KG1 (cell line): ENCODE measurements at places on chromosomes 5 and 9.

DNA sequence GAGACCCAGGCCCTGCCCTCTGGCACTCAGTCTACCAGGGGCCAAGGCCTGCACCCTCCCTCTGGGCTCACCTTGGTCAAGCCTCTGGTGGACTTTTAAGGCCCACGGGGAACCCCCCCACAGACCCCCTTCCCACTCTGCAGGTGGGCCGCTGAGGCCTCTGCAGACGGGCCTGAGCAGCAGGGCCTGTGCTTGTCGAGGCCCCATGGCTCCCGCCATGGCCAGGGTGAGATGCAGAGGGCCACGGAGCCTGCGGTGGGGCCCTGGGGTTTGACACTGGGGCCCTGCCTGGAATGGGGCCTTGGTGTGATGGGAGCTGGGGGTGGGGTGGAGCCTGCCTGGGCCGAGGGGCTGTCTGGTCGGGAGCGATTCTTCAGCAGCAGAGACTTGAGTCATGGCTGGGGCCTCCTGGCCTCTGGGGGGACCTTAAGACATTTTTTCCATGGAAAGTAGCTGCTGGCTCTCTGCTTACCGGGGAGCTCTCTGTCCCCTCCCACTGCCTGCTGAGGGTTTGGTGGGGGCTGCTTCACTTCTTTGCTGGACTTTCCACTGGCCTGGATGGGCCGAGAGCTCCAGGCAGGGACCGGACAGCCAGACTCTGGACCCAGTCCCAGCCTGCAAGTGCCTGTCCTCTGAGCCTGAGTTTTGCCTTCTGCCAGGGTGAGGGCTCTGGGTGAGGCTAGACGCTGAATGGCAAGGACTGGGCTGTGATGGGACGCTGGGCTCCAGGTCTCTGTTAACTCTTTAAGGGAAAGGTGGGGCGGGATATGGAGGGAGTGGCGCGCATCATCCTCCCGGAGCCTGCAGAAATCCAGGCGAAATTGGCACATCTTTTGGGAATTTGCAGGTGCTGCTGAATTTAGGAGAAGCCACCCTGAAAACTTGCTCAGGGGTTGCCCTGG is 132.2 kb downstream of the RXRA start:
- no peak for DNase-seq

DNA sequence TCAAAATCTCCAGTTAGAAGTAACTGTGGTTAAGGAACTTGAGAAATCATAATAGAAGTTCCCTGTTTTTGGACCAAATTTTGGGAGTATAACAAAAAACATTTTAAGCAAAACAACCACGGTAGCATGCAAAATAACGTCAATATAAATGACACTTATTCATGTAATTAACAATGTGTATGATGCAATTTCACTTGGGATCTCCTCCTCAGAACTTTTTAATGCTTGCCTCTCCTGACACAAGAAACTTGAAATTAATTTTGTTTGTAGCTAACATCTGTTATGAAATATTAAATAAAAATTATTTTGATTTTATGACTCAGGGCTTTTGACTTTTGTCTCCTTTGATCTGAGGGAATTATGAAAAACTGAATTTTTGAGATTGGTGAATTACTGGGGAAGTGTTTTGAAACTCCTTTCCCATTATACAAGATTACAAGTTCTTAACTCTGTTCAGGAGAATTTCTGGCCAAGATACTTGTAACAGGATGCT is 149.7 kb downstream of the ATP10B start:
- DNase-seq, result no peak

GRCh38 chr9:5185220-5185840 is at the start of gene INSL6:
Gene INSL6 (minus strand): TSS chr9:5185639. CDS start chr9:5185602, 37 bp downstream.
- DNase-seq, result no peak

DNA sequence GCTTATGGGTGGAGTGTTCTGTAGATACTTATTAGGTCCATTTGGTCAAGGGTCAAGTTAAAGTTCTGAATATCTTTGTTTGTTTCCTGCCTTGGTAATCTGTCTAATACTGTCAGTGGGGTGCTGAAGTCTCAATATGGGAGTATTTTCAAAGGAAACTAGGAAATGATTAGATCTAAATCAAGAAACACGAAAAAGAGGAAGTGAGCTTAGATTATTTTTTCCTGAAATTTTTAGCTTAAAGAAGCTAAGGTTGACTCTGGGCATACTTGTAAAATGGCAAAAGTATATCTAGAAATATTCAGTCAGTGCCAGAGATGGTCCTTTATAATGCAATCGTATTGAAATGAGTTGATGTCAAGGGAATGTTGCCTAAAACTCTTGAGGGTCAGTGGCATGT is 313.5 kb downstream of the ICE1 start:
- no peak for DNase-seq

GRCh38 chr5:157516006-157516405 is 56.0 kb downstream of the NIPAL4 start:
- no peak for DNase-seq

DNA sequence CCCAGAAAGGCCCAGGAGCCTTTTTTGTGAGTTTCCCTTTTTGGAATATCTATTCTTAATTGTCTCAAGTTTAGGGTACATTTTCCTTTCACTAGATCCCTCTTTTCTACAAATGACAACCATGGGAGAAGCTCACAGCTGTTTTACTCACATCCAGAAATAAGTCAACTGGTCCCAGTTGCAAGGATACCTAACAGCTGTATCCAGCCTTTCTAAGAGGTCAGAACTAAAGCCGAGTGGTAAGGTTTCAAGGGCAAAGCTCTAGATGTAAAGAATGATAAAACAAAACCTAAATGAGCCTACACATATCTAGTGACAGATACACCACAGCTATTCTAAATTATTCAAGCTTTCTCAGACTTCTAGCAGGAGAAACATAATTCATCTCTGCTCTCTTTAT is 4.4 kb downstream of the FGF10 start:
- DNase-seq, result no peak

DNA sequence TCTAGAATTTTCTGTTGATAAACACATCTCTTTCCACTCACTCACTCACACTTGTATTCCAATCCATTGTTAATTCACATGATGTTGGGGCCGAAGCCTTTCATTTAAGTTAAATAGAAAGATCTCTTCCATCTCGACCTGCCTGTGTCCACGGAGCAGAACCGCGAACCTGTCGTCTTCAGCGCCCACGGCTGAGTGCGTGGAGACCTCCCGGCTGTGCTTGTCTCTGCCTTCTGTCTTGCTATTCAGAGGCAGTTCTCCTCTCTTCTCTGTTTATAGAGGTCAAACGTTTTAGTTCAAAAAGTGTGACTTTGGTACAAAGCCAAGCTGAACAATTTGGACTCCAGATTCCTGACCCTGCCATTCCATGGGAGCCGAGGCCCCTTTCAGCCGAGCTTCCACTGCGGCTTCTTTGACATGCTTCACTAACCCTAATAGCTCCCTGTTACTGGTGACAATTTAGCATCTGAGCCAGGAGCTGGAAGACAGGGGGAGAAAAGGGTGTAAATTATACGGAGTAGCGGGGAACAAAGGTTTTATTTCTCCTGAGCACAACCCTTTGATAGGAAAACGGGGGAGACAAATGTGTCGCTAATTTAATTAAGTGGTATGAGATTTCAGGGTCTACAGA is 314.4 kb upstream of the IRX4 start:
- DNase-seq, result no peak

DNA sequence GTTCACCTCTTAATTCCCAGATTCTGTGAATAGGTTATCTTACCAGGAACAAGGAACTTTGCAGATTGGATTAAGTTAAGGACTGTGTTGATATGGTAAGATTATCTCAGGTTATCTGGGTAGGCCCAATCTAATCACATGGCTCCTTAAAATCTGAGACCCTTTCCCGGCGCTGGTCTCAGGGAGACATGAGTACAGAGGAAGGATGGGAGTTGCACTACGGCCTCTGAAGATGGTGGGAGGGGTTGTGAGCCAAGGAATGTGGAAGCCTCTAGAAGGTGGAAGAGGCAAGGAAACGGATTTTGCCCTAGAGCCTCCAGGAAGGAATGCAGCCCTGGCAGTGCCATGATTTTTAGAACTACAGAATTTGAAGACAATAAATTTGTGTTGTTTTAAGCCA is 95.1 kb downstream of the AK8 start:
- no peak for DNase-seq

- DNase-seq, result no peak
Measured at GRCh38 chr5:61999371-61999770, 306.6 kb upstream of the KIF2A start.

- DNase-seq, result no peak
Measured at GRCh38 chr5:143524338-143524945, 121.0 kb upstream of the NR3C1 start.

GRCh38 chr9:133119103-133119845 is 1.8 kb downstream of the RALGDS start:
- no peak for DNase-seq

GRCh38 chr5:112551419-112552032 is 132.4 kb upstream of the EPB41L4A start:
- no peak for DNase-seq

- DNase-seq, result no peak
Measured at GRCh38 chr5:38709678-38710306, 136.0 kb upstream of the OSMR start.

GRCh38 chr5:176658817-176659511 is 11.7 kb downstream of the TSPAN17 start:
- DNase-seq, result no peak

GRCh38 chr5:148653291-148653835 is 964 bp downstream of the HTR4 start:
- DNase-seq, result no peak

- DNase-seq, result no peak
Measured at GRCh38 chr5:35417040-35417439, 186.8 kb upstream of the PRLR start.

DNA sequence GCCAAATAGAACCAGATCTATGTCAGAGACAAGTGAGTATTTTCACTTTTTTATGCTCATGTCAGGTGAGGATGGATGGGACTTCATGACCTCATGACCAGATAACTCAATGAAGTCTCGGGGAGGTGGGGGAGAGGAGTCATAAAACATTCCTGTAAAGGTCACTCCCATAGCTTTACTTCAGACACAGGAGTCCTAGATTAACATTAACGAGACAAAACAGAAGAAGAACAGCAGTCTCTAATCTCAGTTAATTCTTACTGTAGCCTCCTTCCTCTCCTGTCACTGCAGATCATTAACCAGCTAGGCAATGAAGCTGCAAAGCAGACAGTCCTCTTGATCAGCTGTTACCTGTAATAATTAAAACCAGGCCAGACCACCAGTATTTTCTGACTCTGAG is 11.2 kb downstream of the CRHBP start:
- no peak for DNase-seq

- no peak for DNase-seq
Measured at GRCh38 chr5:69152731-69153130, 14.2 kb upstream of the CCNB1 start.

DNA sequence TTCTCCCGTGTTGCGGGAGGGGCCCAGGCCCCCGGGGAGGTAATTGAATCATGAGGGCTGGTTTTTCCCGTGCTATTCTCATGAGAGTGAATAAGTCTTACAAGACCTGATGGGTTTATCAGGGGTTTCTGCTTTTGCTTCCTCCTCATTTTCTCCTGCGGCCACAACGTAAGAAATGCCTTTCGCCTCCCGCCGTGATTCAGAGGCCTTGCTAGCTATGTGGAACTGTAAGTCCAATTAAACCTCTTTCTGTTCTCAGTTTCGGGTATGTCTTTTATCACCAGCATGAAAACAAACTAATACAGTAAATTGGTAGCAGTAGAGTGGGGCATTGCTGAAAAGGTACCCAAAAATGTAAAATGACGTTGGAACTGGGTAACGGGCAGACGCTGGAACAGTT is 1035.1 kb downstream of the DTWD2 start:
- DNase-seq, result no peak

DNA sequence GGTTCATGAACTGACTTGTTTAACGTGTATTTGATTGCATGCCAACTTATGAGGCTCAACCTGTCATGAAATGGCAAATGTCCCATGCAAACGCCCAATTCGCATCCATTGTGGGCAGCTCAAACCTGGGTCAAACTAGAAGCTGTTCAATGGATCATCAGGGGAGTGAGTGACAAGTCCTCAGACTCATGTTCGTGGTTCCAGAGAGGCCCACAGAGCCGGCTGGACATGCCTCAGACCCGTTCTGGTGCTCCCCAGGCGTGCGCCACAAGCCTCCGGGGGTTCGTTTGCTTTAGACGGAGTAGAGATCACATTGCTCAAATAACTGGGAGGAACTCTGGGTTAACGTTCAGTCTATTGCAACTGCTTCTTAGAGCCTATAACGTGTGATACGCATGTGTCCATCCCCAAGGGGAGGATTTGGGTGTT is 15.0 kb downstream of the GFI1B start:
- DNase-seq, result no peak

GRCh38 chr5:3446410-3446809 is 149.2 kb upstream of the IRX1 start:
- DNase-seq, result no peak

DNA sequence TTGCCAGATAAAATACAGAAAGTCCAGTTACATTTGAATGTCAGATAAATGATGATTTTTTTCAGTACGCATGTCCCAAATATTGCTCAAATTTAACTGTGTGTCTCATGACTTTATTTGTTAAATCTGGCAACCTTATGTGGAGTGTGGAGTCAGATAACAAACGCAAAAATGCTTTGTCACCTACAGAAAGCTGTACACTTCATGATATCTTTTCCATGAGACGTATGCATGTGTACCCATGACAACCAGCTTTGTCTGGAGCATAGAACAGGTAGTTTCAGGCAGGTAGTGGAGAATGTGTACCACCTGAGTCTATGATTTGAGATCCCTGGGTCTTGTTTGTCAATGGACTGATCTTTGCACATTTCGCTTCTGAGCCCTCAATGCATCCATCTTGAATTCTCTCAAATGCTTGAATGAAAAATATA is 105.5 kb upstream of the CPEB4 start:
- DNase-seq, result no peak

DNA sequence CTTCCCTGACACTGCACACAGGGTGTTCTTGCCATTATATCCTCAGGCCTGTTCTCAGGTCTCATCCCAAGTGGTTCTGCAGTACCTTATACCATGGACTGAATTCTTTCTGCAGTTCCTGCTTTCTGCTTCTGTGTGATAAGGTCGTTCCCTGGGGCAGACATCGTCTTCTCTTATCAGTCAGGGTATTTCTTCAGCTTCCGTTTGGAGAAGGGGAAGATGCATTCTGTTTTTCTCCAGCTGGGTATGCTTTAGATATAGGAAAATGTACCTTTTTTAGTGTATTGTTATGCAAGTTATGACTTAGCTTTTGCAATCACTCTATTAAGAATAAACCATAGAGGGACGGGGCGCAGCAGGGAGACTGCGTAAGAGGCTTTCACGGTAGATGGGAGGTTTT is 31.1 kb downstream of the RALGPS1 start:
- DNase-seq, result no peak

DNA sequence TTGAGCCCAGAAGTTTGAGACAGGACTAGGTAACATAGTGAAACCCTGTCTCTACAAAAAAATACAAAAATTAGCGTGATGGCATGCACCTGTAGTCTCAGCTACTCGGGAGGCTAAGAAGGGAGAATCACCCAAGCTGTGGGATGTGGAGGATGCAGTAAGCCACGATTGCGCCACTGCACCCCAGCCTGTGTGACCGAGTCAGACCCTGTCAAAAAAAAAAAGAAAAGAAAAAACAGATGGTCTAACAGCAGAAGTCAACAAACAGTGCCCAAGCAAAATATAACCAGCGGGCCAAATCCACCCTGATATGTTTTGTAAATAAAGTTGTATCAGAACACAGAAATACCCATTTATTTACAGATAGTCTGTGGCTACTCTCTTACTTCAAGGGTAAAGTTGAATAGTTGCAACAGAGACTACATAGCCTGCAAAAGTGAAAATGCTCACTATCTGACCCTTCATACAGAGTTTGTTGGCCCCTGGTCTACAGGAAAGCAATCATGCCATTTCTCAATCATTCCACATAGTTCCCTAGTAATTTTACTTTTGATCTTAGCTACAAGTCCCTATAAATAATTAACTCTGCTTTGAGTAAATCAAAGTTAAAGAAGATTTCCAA is 383.7 kb downstream of the TLE1 start:
- DNase-seq, result no peak
